Midbrain (tissue), 1 donor: ENCODE measurements at places on chromosomes 16 and 17.
A peak's percentile ranks its signal among the peaks of the same experiment; 100 is the strongest.

GRCh38 chr17:31089471-31089870 is 5.3 kb upstream of the NF1 start:
- no peak for DNase-seq

GRCh38 chr16:89612415-89613166 is 851 bp upstream of the DPEP1 start:
- DNase-seq: no peak

GRCh38 chr16:75621170-75621477 is 2.0 kb downstream of the ADAT1 start:
- DNase-seq: peak; percentile 13

DNA sequence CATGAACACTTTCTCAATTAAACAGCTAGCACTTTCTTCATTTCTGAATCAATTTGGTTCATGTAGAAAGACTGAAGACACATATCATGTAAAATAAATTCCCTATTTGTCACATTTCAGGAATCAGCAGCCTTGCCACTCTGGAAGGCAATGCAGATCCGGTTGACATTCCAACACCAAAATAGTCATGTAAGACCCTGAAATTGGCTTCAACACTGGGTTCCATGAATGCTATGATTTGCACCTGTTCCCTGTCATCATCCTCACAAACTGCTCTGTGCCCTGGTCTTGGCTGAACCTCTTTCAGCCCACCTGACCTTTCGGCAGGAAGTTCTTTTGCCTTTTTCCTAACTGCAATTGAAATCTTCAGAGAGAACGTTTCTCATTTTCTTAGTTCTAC is 156.9 kb downstream of the CDH8 start:
- no peak for DNase-seq

DNA sequence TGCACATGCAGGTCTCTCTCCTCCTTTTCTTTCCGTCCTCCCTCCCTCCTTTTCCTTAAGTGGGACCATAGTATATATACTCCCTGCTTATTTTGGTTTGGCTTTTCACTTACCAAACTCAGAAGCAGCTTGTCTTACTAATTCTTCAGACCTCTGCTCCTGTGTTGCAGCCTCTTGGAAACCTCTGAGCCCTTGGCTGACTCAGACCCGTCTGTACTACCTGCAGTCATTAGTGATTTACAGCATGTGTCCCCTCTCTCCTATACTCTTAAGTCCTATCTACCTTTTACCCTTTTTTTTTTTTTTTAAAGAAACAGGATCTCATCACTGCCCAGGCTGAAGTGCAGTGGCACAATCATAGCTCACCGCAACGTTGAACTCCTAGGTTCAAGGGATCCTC is 207.0 kb downstream of the STX8 start:
- DNase-seq: no peak
